Putamen (tissue), 1 donor: ENCODE measurements at places on chromosomes 4 and X.

DNA sequence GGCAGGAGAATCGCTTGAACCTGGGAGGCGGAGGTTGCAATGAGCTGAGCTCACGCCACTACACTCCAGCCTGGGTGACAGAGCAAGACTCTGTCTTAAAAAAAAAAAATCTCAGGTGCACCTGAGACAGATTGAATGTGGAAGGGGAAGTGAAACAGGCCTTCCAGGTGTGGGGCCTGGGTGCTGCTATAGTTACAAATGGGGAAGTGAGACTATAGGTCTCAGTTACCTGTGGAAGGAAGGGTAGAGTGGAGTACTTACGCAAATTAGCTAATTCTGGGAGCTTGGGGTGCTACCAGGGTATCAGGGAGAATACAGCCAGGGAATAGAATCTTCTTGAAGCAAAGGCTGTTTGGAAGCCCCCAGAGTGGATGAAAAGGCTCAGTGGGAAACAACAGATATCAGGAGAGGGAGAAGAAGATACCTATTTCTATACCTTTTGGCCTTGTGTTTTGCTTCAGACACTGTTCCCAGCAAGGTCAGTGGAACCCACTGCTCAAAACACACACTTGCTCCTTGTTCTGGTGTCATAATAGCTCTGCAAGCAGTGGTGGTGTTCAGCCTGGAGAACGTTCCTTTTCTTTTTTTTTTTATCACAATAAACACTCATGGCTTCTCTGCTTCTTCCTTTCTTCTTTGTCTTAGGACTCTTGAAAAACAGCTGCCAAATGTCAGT, 7.0 kb downstream of the CD38 start:
- DNase-seq = no peak

GRCh38 chrX:82748906-82749505, 759.1 kb upstream of the POU3F4 start:
- no peak for DNase-seq

GRCh38 chrX:72102126-72102525, 29.6 kb downstream of the RTL5 start:
- no peak for DNase-seq

DNA sequence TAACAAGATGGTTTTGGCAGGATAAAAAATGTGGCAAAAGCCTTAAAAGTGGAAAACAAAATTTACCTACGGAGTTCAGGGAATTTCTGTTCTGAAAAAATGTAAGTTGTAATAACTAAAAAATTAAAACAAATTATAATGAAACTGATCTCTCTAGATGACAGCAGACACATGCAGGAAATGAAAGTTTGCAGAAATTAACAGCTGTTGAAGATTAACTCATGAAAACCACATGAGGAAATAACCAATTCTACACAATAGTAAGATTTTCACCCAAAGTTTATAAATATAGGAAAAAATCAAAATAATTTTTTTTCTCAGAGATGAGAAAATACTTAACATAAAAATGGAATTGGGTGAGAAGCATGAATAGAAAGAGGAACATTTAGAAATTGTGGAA, 47.5 kb upstream of the UGT2B15 start:
- no peak for DNase-seq

DNA sequence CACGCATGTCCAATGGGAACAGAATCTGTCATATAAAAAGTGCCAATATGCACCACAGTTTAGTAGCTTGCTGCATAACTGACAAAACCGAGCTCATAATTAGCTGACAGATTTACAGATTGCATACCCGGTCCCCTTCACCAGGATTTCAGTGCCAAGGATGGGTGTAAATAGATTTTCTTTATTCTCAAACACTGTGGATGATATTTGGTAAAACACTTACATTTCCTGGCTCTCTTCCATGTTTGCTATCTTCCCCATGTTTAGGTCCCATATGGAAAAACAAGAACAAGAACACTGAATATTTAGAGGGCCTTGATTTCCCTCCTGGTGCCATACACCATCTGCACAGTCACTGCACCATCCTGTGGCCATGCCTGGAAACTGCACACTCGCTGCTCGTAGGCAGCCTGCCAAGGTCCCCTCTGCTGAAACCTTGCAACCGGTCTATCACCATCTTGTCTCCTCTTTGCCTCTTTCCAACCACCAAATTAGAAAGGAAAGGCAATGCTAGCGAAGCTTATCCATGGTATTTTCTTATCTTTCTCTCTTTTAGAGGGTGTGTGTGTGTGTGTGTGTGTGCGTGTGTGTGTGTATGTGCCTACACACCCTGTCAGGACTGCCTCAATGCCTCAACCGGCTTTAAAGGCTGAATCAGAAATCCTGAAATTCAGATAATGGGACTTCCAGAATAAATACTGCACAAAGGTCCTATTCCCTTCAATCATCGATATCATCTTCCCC, 124.2 kb upstream of the MBNL3 start:
- no peak for DNase-seq

DNA sequence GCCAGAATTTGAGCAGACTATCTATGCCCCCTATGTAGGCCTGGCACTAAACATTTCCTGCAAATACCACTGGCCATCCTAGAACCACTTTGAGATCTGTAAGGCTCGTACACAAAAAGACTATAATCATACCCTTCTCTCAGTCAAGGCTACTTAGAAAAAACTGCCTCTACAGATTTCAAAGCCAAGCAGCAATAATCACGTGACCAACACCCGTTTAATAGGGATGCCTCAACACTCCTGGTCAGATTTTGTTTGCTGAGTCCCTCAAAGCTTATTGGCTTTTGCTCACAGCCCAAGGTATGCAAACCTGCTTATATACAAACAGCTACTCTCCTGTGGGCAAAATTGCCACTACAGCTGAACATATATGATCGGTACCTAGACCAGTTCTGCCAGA, 897 bp downstream of the COX7B2 start:
- no peak for DNase-seq

GRCh38 chrX:9558615-9559014, 93.8 kb downstream of the TBL1X start:
- no peak for DNase-seq

- no peak for DNase-seq
These were observed 9.5 kb upstream of the AMMECR1 start for GRCh38 chrX:110327336-110327735.

DNA sequence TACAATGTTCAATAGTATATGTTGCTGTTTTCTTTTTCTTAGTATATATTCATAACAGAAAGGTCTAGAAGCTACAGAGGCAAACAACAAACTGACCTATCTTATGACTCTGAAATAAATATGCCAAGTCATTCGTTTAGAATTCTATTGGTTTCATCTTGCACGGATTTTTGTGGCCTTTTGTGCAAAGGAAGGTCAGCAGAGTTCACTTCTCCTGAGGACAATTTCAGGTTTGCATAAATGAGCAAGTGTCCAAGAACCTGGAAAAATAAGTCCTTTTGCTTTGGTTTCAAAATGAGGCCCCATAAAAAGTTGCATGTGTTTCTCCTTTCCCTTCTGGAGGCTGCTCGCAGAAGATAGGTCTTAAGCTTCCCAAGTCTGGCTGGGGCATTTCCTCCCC, 156.9 kb downstream of the APBB2 start:
- DNase-seq = no peak

GRCh38 chr4:147773261-147774184, 41.6 kb downstream of the ARHGAP10 start:
- no peak for DNase-seq

GRCh38 chrX:10050481-10050880, 83.3 kb downstream of the CLDN34 start:
- no peak for DNase-seq

DNA sequence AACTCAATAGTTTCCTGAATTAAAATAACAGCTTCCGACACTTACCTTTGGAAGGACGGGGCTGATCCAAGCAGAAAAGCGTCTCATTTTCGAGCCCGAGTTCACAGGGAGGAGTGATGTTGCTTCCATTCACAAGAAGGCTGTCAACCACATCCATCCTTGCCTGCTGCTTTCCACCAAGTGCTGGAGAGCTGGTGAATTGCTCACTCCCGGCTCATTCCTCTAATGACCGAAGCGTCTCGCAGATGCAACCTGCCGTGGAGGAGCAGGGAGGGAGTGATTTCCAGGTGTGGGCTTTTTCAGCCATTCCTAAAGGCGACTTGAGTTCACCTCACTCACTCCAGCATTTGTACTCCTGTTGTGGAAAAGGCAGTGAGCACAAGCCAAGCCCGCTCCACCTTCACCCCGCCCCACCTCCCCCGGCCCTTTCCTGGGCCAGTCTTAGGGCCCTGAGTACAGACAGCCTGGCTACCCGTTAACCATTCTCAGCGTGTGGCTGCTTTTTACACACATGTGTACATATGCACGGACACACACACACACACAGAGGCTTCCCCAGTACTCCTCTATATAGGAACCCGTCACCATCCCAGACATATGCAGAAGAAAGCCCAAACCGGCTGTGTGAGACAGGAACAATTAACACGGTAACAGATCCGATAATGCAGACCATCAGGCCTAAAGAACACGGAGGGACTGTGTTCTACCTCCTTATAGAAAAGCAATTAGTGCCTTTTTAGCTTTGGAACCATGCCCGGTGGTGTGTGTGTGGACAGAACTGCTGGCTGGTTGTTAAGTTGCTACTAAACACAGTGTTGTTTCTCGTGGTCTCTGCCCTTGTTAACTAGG, at the start of gene CCKAR:
TSS of gene CCKAR (minus strand) at position 374 of the 849 bp plus-strand sequence. CDS start at position 157, 217 bp downstream.
- DNase-seq = no peak

GRCh38 chr4:145496292-145496691, 14.6 kb downstream of the SMAD1 start:
- no peak for DNase-seq

GRCh38 chrX:12396584-12396983, 258.3 kb downstream of the FRMPD4 start:
- no peak for DNase-seq

- no peak for DNase-seq
These were observed 223.1 kb downstream of the KDR start for GRCh38 chr4:54902271-54902670.

DNA sequence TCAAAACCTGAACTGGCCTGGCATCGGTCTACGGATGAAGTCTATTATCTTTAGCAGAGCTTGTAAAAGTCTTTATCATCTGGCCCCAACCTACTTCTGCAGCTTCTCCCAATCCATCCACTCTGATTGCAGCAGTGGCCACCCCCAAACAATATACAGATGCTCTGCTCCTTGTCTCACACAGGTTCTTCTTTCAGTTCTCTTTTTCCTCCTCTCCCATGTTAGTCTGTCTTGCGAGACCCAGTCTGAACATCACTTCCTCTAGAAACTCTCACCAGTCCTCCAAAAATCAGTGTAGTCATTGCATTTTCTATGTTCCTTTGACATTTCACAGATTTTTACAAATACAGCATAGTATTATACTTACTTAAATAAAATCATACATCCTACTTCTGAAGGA, 163.0 kb downstream of the FRMPD4 start:
- DNase-seq = no peak

DNA sequence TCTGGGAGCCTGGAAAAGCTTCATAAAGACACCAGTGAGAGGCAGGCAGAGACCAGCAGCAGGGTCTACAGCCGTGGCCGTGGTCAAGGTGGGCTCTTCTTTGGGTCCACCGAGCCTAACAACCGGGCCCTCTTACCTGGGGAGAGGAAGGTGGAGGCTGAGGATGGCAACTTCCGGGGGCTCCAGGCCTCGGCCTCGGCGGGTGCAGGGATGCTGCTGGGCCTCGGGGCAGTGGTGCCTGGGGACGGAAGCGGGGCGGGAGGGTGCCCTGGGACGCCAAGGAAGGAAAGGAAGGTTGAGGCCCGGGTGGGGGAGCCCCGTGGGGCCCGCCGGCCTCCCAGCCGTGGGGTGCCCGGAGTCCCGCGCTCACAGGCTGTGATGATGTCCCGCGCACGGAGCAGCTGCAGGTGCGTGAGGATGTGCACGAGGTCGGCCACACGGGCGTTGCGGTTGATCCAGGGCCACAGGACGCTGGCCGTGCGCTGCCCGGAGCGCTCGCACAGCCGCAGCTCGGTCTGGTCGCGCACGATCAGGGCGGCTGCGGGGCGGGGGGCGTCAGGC, 561 bp downstream of the IRAK1 start:
- DNase-seq = no peak

DNA sequence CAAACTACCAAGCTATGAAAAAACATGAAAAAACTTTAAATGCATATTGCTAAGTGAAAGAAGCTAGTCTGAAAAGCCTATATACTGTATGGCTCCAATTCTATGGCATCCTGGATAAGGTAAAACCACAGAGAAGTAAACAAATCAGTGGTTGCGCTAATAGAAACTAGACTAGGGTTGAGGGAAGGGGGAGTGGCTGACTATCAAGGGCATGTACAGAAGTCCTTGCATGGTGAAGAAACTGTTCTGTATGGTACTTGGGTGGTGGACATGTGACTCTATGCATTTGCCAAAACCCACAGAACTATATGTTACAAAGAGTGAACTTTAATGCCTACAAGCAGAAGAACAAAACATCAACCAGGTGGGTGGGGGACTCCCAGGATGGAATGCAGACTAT, 96.8 kb downstream of the MTMR1 start:
- no peak for DNase-seq

- no peak for DNase-seq
These were observed 29.1 kb downstream of the RIPPLY1 start for GRCh38 chrX:106874075-106874474.

- DNase-seq = no peak
These were observed 141.8 kb downstream of the DCHS2 start for GRCh38 chr4:154349829-154350228.

DNA sequence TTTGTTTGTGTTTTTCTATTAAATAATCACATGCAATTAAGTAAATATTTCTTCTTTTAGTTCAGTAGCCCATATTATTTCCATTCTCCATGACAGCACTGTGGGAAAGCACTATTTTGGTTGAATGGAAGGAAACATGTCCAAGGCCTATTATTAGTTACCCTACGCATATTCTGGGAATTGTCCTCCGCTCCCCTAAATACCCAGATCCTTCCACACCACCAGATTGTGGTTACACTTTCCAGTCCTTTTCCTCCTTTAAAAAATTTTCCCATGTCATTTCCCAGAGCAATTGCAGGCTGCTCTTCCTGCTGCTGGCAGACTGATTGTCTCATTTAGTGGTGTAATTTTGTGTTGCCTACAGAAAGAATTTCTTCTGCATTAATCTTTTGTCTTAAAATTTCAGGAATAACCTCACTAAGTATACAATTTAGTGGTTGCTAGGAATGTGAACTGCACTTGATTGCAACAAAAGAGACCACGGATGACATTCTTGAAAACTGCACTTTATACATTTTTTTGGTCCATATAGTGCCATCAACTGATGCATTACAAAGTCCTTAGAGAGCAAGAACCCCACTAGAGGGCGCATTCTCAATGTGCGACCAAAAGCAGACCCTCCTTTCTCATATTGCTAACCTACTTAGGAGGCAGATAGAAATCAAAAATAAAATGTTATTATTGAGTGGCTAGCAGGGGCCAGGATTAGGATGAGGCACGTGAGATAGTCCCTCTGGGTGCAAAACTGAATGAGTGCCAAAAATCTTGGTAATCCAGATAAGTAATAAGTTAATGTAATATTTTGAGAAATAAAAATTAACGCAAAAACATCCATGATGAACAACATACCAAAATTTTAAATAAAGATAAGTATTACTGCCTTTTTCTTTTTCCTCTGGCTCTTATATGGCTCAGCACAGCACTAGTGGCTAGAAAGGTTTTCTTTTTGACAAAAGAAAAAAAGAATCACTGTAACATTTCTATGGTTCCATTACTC, 98.8 kb upstream of the IQCM start:
- DNase-seq = no peak

GRCh38 chr4:182492423-182492822, 249.2 kb downstream of the TENM3 start:
- DNase-seq = peak; percentile 10
